ENCODE measurements at places on chromosomes 3 and 15.

GRCh38 chr3:72763751-72764440, 84.3 kb downstream of the SHQ1 start:
- no peak for DNase-seq

DNA sequence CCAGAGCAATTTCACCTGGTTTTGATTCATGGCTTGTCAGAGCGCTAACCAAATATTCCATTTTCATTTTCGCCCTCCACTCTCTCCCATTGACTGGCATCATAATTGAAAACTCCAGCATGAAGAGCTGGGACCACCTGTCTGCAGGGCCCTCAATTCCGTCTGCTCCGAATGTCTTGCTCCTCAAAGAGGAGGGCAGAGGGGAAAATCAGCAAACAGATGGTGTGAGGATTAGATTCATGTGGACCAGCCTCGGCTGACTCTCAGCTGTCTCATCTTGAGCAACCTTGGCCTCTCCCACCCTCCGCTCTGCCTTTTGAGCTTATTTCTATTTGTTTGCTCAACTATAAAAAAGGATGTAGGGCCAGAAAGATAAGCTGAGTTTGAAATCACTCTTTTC, 512.2 kb upstream of the PPP2R3A start:
- DNase-seq = no peak

- DNase-seq = no peak
Observed at GRCh38 chr3:57787867-57788623, 31.9 kb downstream of the SLMAP start.

- no peak for DNase-seq
Observed at GRCh38 chr15:39581242-39581792, 438 bp downstream of the THBS1 start.

DNA sequence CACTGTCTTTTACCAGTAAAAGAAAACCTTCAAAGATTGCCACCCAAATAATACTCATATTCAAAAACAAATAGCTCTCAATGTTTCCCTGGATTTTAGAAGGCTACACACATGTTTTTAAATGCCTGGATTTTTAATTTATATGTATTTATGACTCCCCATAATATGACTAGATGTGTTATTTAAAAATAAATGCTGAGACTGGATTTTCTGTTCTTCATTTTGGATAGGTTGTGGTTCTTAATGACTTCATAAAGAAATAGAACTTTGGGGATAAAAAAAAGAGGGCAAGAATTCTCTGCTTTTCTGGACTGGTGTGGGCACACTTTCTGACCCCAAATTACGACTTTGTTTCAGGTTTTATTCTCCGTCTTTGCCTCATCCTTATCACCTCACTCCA, 62.8 kb upstream of the LEKR1 start:
- DNase-seq = no peak

GRCh38 chr3:132399054-132399929, 18.0 kb upstream of the DNAJC13 start:
- peak; percentile 54 for DNase-seq

GRCh38 chr3:58215317-58216025, 4.7 kb upstream of the DNASE1L3 start:
- no peak for DNase-seq

GRCh38 chr3:128767094-128767750, 41.2 kb downstream of the RAB7A start:
- no peak for DNase-seq

GRCh38 chr3:197737749-197738462, 1.2 kb upstream of the RUBCN start:
- DNase-seq = no peak

- DNase-seq = no peak
Observed at GRCh38 chr15:60351066-60351465, 46.7 kb downstream of the ANXA2 start.

Data from RPMI8226 (cell line).